Breast epithelium (tissue), 4 donors: ENCODE measurements at places on chromosomes 5 and 9. TPM values are rescaled to one million over a fixed set of nuclear protein-coding genes. Genes with fewer than 3 reads are reported as not detected.

The GNA14 gene
- total RNA-seq, result 1.8 TPM

The PPP3R2 gene
- not detected for total RNA-seq

The DAB2IP gene
- total RNA-seq, result 16.0 TPM

The PKD2L2 gene
- not detected for total RNA-seq

DNA sequence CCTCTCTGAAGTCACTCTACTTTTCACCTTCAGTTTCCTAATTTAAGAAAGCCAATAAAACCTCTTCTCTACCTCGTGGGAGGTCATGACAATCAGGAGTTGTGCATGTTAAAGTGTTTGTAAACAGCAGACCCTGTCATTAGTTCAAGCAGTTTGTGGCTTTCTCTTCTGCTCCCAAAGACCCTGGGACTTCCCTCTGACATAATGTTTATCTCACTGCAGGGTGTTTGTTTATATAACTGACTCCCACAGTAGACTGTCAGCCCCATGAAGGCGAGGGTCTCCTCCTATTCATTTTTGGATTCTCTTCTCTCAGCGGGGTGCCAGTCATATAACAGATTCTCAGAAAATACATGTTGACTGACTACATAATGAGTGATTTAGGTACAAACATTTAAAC lies 360.0 kb upstream of the ZNF462 start:
- H3K36me3 ChIP-seq, result no peaks in the 10 kb centered on the region
- no peak overlapping the region for H3K27ac ChIP-seq
- H3K4me3 ChIP-seq, result no peak overlapping the region
- no peaks in the 10 kb centered on the region for H3K4me1 ChIP-seq

DNA sequence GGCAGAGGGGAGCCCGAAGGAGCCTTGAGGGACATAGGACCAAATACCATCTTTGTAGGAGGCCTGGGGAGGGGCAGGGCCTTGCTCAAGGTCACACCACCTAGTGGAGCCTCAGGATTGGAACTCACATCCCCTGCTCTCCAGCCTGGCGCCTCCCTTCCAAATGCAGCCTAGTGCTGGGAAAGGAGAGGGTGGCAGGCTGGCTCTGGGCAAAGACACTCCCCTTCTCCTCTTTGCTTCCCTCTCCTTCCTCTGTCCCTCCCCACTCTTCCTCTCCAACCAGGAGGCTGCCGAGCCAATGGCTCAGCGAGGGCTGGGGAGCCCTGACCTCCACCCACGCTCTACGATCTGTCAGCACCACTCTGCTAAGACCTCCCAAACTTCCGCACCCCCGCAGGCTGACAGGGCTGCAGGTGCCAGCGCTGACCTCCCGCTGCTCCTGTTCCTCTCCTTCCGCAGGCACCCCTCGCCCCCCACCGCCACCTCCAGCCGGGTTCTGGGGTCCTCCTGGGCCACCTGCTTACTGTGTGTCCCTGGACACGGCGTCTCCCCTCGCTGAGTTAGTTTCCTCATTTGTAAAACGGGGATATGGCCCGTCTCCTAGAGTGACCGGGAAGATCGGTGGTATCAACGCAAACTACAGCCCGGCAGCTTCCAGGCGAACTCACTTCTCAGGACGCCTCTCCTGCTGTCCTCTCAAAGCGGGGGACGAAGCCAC lies 52.9 kb downstream of the C9orf50 start:
- H3K27ac ChIP-seq, result peak overlapping the region; percentile 77
- H3K4me1 ChIP-seq, result peaks cover 9% of the 10 kb centered on the region
- H3K36me3 ChIP-seq, result no peaks in the 10 kb centered on the region
- no peaks in the 10 kb centered on the region for H3K27me3 ChIP-seq
- no peak for DNase-seq
- peak overlapping the region; percentile 41 for H3K4me3 ChIP-seq

DNA sequence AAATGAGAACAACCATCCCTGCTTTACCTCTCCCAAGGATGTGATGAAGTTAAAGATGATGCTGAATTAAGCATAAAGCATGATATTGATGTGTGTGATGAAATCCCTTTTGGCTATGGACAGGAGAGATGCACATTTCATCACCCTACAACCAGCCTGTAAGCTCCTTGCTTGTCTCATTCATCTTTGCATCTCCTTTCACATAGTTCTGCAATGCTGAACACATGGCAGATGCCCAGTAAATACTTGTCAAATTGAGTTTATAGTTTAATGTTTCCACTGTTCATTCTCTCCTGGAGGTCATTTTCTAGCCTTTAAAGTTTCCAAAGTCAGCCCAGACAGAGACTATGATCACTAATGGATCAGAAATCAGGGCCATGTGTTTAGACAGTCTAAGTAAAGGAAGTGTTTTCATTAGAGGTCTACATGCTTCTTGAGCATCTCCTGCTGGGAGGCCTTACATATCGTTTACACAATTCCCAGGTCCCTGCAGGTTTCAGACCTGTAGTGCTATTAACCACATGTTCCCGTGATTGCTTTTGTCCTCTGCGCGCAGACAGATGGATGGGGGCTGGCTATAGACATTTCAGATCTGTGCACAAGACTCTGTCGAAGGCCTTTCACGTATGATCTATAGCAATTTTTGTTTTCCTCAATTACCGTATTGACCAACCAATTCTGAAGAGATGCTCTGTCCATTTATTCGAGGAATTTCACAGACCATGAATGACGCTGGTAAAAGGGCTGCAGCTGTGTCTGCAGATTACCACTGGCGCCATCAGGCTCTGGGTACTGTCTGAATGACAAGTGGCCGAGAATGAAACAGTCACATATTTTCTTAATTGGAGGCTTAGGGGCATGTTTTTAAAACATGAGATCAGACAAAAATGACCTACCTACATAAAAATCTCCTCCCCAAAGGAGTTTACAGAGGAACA lies 49.0 kb upstream of the CKMT2 start:
- no peaks in the 10 kb centered on the region for H3K4me1 ChIP-seq
- DNase-seq, result no peak

DNA sequence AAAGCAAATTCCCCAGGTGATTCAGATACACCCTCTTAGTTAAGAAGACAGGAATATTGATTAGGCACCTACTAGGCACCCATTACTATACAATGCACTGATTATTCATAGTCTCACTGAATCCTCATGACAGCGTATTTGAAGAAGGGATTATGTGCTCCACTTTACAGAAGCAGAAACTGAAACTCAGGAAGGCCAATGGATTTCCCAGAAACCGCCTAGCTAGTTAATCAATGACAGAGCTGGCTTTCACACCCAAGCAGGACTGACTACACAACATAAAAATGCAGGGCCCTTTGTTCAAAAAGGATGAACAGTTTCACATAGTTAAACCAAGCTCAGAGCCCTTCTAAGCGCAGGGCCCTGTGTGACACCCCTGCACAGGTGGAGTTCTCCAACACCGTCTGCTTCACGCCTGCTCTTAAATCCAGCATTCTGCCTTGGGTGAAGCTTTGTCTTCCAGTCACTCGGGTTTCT lies 117.3 kb downstream of the TTLL11 start:
- no peak overlapping the region for H3K27ac ChIP-seq
- no peak overlapping the region for H3K4me3 ChIP-seq
- no peaks in the 10 kb centered on the region for H3K4me1 ChIP-seq
- no peaks in the 10 kb centered on the region for H3K27me3 ChIP-seq
- DNase-seq, result no peak
- H3K36me3 ChIP-seq, result no peaks in the 10 kb centered on the region

GRCh38 chr5:112006721-112007120 lies 249.7 kb upstream of the NREP start:
- no peak overlapping the region for H3K4me3 ChIP-seq
- H3K27me3 ChIP-seq, result no peaks in the 10 kb centered on the region
- H3K4me1 ChIP-seq, result no peaks in the 10 kb centered on the region
- DNase-seq, result no peak
- H3K27ac ChIP-seq, result no peak overlapping the region

- H3K4me1 ChIP-seq, result no peaks in the 10 kb centered on the region
- no peak for DNase-seq
- H3K36me3 ChIP-seq, result no peaks in the 10 kb centered on the region
- H3K4me3 ChIP-seq, result no peak overlapping the region
- no peaks in the 10 kb centered on the region for H3K27me3 ChIP-seq
Observed at GRCh38 chr5:169796731-169797130, 159.7 kb downstream of the DOCK2 start.

DNA sequence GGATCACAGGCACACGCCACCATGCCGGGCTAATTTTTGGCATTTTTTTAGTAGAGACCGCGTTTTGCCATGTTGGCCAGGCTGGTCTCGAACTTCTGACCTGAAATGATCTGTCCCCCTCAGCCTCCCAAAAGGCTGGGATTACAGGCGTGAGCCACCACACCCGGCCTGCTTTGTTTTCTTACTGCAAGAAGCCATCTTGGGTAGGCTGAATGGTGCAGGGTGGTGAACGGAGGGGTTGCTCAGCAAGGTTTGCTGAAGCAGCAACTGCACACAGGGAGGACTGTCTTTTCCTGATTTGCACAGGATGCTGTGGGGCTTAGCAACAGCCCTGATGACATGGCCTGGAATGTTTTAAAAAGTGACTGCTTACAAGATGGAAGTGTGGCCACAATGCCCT lies 10.7 kb downstream of the ZNF354B start:
- H3K36me3 ChIP-seq, result peaks cover 25% of the 10 kb centered on the region
- no peak for DNase-seq
- H3K4me3 ChIP-seq, result no peak overlapping the region
- no peak overlapping the region for H3K27ac ChIP-seq
- H3K27me3 ChIP-seq, result no peaks in the 10 kb centered on the region

DNA sequence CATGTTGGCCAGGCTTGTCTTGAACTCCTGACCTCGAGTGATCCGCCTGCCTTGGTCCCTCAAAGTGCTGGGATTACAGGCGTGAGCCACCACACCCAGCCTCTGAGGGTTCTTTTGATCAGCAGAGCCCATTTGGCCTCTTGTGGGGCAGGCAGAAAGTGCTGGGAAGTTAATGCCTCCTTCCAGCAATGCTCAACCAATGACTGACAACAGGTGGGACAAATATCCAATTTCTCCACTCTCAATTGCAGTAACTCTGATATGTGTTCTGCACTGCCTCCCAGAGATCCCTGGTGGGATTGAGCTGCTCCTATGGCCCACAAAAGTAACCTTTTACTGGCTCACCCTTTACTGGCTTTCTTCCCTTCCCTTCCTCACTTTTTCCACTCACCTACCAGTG lies 79.9 kb upstream of the APC start:
- no peaks in the 10 kb centered on the region for H3K36me3 ChIP-seq
- no peak overlapping the region for H3K27ac ChIP-seq
- DNase-seq, result no peak
- H3K4me1 ChIP-seq, result no peaks in the 10 kb centered on the region
- H3K4me3 ChIP-seq, result no peak overlapping the region
- no peaks in the 10 kb centered on the region for H3K27me3 ChIP-seq
